Skin of body (tissue), 3 donors: ENCODE measurements at places on chromosomes 16 and 17.

DNA sequence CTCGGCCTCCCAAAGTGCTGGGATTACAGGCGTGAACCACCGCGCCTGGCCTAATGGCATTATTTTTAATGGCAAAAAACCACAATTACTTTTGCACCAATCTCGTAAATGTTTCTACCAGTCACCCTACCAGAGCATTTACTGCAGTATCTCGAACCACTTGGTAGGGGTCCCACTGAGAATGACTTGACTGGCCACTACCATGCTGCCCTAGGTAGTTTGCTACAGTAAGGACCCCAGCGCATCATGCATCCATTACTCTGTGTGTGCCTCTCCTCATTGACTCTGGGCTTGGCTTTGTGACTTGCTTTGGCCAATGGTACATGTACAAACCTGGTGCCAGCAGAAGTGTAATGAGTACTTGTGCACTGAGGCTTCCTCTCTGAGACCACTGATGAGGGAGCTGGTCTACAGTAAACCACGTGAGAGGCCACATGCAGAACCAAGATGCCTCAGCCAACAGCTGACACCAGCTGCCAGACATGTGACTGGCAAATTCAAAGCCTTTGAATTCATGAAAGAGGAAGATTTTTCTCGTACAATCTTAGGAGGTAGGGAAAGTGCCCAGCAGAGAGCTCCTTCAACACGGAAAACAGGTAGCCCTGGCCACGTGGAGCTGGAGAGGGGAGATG is 421.7 kb upstream of the C16orf82 start:
- DNase-seq: no peak

- no peak for DNase-seq
These were observed 190.2 kb upstream of the ZNF469 start for GRCh38 chr16:88192601-88193000.

GRCh38 chr16:27994686-27995085 is 68.8 kb downstream of the GSG1L start:
- DNase-seq: no peak

GRCh38 chr16:6837722-6838121 is 494.9 kb upstream of the RBFOX1 start:
- no peak for DNase-seq

- no peak for DNase-seq
These were observed 5.4 kb upstream of the PRR35 start for GRCh38 chr16:554640-555365.

GRCh38 chr17:64940055-64940454 is 20.8 kb upstream of the LRRC37A3 start:
- DNase-seq: no peak
